H54 (cell line): ENCODE measurements at places on chromosomes 7 and 10.
A peak's percentile ranks its signal among the peaks of the same experiment; 100 is the strongest.

DNA sequence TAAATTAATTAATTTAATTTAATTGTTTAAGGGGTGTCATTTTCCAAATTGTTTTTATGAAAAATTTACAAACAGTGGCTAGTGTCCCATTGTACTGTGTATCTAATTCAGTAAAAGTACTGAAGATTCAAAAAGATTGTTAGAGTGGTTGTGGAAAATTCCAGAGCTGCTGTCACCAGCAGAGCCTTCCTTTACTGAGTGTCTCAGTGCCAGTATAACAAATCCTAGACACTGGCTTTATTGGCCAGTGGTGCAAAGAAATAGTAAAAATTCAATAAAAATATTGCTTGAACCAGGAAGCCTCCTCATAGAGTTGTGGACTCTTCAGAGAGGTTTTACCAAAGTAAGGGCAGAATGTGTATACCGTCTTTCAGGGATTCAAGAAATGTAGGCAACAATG lies 23.1 kb upstream of the HERPUD2 start:
- no peak for DNase-seq

GRCh38 chr7:74012842-74013249 lies 15.1 kb upstream of the ELN start:
- peak; percentile 92 for DNase-seq

DNA sequence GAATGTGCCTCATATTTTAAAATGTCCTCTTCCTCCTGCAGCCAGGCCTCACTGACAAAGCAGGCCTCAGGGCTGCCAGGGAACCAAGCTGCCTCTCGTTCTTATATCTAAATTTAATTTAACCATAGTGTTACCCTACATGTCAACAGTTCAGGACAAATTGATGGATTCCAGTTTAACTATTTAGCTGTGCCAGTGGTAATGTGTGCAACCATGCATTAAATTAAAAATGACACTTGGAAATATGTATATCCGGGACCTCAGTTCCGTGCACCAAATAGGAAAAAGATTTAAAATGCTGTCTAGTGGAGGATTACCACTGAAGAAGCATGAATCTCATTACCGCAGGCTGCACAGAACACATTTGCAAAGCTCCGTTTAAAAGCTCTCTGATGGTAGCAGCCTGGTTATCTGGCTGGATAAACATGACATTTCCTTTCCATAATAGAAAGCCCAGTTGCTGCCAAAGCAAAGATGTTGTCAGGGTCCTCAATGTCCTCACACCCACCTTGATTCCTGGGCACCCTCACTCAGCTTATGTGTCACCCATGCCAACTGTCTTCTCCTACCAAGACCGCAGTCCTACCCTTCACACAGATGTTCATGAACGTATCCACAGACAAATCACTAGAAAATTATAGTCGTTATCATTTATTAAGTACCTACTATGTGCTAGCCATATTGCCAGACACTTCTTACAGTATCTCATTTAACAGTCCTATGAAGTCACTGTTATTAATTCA lies 73.3 kb upstream of the FRMD4A start:
- no peak for DNase-seq

DNA sequence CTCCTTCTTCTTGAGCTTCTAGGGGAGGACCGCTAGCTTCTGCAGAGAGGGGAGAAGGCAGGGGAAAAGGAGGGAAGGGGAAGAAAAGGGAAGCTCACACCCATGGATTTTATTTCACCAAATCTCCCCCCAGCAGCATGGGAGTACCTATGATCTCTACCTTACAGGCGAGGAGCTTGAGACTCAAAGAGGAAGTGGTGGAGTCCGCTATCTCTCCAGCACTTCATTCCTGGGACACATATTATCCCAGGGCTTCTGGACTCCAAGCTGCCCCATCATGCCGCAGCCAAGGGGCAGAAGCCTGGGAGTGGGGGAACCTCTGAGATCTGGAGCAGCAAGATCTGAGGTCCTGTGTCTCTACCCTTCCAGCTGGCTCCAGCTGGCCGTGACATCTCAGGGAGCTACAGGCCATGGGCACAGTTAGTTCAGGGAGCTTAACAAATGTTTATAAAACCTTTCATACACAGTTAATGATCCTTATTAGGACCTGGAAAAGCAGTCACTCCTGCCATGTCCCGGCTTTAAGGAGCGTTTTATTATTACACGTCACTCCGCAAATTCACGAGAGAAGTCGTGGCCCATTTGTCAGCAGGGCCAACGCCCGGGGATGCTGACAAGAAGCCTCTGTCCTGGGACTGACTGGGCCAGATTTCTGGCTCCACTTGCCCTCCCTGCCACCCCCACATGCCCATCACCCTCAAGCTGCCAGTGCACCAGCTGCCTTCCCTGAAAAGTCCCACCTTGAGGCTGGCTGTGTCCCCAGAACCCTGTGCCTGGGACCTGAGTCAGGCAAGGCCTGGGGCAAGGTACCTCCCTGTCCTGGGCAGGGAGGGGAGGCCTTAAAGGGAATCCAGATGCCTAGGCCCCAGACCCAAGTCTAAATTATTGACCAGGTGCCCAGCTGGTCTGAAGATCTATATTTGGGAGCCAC lies 132.1 kb upstream of the ZMIZ1 start:
- DNase-seq: no peak

DNA sequence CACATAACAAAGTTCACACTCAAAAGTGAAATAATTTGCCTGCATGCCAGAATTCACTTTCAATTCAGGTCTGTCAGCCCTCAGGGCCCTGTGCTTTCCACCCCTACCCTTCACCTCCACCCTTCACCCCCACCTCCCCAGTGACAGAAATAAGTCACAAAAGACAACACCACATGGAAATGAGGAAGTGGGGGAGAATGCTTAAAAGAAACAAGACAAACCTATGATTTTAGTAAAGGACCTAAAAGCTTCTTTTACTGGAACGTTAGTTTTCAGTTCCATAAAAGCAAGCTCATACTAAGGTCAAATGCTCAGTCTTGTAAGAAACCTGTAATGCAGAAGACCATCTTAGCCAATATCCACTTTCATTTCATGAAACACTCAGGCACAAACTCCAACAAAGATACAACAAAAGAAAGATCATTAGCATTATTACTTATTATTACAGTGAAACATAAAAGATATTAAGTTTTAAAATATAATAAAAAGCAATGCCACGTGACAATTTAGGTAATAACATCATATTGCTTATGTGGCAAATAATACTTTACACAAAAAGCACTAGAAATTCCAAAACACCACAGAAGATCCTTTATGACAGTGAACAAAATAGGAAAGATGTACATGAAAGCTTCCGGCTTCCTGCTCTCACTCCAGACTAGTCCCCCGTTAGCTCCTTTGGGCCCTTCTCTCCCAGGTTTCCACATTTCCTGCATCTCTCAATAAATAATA lies 112.1 kb downstream of the LMBR1 start:
- no peak for DNase-seq

- DNase-seq: peak; percentile 36
These were observed 684 bp upstream of the ATXN7L1 start for GRCh38 chr7:105876964-105877601.

- DNase-seq: no peak
These were observed 1053.2 kb downstream of the REEP3 start for GRCh38 chr10:64574371-64574770.

DNA sequence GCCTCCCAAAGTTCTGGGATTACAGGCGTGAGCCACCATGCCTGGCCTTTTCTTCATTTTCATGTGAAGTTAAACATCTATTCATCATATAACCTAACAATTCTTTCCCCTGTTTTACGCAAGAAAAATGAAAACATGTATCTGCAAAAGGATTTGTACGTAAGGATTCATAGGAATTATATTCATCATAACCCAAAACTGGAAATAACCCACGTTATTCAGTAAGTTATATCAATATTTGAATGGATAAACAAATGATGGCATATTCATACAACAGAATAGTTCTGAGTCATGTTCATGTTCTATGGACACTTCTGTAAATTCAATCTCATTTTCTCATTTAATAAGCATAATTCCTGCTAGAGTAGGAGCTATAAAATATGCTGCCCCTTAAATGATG lies 35.2 kb upstream of the CAV2 start:
- DNase-seq: no peak

DNA sequence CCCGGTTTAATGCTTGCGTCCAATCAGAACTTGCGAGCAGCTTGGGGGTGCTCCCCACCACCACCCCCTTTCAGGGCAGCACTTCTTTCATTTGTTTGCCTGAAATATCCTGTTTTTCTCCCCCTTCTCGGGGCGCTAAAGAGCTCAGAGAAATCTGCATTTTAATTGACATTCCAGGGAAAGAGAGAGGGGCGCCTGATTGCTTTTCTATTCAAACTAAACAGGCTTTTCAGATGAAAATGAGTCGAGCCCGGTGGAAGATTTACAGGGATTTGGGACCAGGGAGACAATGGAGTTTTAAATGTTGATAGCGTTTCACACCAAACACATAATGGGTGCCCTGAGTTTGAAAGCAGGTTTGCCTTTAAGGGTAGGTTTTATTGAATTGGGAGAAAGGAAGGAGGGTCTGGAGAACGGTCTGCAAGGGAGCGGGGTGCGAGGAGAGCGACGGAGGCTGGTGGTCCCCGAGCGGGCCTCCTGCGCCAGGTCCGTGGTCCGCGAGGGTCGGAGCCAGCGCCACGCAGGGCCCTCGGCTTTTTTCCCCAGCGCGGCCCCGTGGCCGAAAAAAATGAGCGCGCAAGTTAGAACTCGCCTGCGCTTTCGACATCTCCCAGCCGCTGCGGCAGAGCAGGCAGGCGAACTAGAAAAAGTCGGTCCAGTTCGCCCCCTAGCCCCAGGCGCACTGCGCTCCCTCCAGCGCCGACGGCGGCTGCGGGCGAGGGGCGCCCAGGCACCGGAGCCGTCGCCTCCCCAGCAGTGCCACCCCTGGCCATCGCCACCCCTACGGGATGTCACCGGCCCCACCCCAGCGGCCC lies 1.3 kb downstream of the FGFR2 start:
- no peak for DNase-seq

DNA sequence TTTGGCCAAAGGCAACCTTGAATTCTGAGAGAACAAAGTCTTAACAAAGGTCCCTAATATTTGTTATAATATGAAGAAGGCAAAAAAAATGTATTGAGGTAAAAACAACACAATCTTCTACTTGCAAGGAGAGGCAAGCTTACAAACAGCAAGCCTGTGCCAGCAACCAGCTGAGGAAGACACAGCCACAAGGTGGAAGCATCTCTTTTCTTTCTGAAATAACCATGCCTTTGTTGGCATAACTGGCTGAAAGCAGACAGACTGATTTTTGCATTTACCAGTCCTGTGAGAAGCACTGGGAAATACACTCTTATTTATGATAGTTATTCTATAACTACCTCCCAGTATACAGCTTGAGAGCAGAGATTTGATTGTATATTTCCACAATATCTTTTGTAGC lies 292.0 kb downstream of the PHTF2 start:
- DNase-seq: no peak

GRCh38 chr10:78045856-78046255 lies 12.2 kb downstream of the RPS24 start:
- no peak for DNase-seq

- DNase-seq: peak; percentile 24
These were observed 108.1 kb upstream of the AGR3 start for GRCh38 chr7:16989811-16990413.

GRCh38 chr7:17677408-17677807 lies 262.9 kb downstream of the SNX13 start:
- DNase-seq: no peak

- DNase-seq: no peak
These were observed 1.1 kb upstream of the TMEM130 start for GRCh38 chr7:98870807-98871491.

- no peak for DNase-seq
These were observed 121.5 kb downstream of the SRPK2 start for GRCh38 chr7:105267244-105267643.

- DNase-seq: no peak
These were observed 18.3 kb downstream of the ZFAND2A start for GRCh38 chr7:1141651-1142050.

DNA sequence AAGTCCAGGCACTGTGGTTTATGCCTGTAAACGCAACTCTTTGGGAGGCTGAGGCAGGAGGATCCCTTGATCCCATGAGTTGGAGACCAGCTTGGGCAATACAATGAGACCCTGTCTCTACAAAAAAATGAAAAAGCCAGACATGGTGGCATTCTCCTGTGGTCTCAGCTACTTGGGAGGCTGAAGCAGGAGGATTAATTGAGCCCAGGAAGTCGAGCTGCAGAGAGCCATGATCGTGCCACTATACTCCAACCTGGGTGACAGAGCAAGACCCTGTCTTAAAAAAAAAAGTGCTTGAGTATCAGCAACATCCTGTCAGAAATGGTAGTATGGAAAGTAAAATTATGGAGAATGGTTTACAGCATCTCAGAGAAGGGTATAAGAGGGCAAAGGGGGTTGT lies 11.6 kb downstream of the APBB1IP start:
- no peak for DNase-seq

DNA sequence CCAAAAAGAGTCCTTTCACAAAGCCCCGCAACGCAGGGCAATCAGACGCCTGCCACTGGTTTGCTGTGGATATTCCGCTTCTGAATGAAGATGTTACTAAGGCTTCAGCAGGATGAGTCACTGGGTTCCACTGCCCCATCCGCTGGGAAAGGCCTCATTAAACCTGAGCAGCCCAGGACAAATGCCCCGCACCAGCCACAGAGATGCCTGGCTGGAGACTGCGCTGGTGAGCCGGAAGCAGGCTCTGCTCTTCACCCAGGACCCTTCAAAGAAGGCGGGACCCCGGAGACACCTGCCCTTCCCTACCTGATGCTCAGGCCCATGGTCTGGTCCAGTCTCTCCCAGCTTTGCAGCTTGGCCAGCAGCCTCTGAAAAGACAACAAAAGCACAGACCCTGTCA lies 19.8 kb downstream of the MAD1L1 start:
- no peak for DNase-seq

DNA sequence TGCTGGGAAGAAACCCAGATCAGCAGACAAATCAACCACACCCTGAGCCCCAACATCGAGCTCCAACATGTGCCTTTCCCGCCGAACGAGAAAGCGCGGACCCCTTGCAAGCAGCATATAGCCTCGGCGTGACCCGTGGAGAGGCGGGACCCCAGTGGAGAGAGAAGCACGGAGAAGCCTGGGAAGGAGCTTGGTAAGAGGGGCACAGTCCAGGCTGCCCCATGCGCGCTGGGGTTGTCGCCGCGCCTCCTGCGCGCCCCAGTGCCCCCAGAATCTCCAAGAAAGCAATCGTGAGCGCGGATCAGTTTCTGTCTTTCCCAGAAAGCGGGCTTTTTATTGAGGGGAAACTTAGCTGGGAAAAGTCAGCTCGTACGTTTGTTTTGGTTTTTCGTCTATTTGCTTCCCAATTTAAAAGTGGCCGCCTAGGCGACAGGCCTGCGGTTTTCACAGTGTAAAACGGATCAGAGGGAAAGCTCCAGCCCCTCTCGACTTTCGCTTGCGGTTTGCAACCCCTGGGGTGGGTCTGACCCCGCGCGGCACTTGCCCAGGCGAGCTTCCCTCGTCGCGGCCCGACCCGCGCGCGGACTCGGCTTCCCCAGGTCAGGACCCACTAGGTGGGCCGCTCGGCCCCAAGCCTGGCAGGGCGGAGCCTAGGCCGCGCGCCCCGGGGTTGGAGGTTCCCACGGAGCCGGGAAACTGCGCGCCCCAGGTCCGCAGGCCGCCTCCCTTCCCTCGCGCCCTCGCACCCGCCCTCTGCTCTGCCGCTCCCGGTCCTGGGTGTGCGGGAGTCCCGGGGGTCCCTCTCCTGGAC lies 31.1 kb downstream of the SKIDA1 start:
- DNase-seq: no peak
